Adipocyte (in vitro differentiated cells): ENCODE measurements at places on chromosomes 7 and 10.

- no peak for DNase-seq
Observed at GRCh38 chr7:78218051-78218450, 419.5 kb downstream of the PHTF2 start.

DNA sequence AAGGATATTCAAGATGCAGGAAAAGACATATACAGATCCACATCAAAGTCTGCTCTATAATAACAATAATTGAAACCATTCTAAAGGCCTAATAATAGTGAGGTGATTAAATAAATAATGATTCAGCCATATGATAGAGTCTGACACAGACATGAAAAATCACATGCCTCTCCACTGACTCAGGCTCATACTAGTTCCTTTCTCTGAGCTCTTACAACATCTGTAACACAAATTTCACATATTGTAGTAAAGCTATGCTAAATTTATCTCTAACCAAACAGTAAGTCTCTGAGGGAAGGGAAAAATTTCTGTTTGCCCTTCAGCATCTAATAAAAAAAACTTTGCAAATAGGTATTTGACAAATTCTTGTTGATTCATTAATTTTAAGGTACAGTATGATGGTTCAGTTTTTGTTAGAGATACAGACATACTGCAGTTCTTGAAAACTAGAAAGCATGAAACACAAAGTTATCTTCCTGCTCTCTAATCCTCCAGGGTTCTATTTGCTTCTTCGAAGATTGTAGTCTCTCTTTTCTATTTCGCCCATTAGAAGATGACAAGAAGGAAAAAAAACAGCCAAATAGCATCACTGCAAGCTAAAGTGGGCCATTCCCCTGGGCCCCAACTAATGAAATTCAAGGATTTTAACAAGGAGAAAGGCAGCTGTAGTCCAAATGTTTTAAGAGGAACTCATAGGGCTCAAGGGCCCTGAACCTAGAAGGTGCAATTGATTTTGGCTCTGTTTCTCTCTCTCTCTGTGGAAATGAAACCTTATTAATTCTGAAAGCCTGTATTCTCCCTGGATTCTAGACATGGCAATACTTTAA is 53.9 kb downstream of the CUBN start:
- peak; percentile 95 for DNase-seq

- no peak for DNase-seq
Observed at GRCh38 chr10:8042721-8043568, 11.5 kb upstream of the GATA3 start.

- no peak for DNase-seq
Observed at GRCh38 chr10:1977461-1977860, 240.1 kb upstream of the ADARB2 start.

- DNase-seq: peak; percentile 22
Observed at GRCh38 chr7:77352665-77353406, 63.3 kb downstream of the GSAP start.

DNA sequence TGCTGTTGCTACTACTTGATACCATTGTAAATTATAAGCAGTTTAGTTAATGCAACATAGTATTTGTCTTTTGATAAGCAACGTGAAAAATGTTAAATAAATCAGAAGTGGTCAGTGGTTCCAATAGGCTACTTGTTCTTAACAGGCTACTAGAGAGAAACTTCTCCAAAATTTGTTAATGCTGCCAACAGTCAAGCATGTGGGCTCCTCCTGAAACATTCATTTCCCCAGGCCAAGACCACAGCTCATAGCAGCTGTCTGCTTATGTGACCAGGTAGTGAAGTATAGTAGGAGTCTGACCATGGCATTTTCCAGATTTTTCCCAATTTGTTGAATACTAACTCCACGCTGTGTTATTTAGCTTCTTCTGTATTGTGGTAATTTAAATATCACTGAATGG is 81.0 kb downstream of the CYP51A1 start:
- DNase-seq: no peak

DNA sequence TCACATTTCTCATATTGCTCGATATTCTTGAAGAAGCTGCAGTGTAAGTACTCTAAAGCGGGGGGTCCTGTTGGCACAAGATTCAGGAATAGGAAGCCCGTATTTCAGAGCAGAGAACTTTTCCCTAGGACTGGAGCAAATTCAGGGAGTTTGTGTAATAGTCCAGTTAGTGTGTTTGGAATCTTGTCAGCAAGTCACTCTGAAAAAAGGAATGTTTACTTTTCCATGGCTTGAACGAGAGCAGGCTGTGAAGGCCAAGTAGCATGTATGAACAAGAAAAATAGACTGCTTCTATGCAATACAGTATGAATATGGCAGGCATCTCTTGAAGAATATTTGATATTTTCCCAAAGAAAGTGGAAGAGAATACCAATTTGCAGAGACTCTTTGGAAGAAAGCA is 39.8 kb downstream of the CDC123 start:
- DNase-seq: peak; percentile 54

GRCh38 chr7:50295133-50295532 is 9.4 kb upstream of the IKZF1 start:
- no peak for DNase-seq

GRCh38 chr10:121051171-121051570 is 200.0 kb downstream of the WDR11 start:
- DNase-seq: no peak

DNA sequence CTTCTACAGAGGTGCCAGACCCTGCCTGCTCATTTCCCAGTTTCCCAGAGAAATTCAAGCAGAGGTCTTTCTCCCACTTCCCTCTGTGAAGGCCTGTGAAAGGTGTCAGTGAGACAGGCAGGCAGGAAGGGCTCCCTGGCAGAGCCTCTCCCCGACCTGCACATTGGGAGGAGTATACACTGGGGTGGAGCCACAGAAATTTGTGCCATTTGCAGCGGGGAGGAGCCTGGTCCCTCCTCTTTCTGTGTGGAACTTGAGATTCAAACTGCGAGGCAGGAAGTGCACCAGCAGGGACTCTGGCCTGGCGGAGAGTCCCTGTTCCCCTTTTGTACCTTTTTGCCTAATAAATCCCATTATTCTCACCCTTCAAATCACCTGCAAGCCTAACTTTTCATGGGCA is 54.6 kb upstream of the OPN4 start:
- no peak for DNase-seq

GRCh38 chr7:140485500-140486265 is 6.4 kb upstream of the MKRN1 start:
- no peak for DNase-seq
